Right ventricle myocardium inferior (tissue), 1 donor: ENCODE measurements at places on chromosomes 11 and 22.

GRCh38 chr11:128913806-128914205, 22.6 kb downstream of the KCNJ5 start:
- DNase-seq: no peak

DNA sequence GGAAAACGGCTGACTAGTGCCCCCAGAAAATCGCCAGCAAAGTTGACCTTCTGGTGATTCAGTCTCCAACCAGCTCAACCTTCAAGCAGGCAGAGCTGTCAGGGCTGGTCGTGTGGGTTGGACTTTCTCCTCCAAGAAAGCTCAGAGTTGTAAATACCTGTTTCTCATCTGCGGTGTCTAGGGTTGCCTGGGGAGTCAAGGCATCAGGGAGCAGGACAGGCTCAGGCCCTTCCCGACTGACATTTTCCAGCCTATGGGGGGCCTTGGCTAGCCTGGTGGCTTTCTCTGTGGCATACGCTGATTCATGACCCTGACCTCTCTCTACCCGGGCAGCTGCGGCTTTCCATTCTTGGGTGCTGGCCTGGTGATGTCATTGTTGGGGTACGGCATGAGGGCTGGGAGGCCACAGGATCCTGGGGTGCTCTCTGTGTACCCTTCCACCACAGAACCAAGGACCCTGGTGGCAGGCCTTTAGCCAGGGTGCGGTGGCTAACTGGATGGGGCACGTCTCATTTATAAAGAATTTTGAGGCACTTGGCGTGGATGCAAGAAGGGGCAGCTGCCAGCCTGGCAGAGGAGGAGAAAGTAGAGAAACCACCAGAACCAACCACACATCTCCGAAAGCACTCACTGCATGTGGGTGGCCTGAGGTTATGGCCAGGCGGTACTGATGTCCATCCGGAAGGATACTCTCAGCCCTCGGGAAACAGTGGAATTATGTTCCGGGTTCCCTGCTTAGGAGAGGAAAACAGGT, 64.9 kb downstream of the BCR start:
- no peak for DNase-seq

DNA sequence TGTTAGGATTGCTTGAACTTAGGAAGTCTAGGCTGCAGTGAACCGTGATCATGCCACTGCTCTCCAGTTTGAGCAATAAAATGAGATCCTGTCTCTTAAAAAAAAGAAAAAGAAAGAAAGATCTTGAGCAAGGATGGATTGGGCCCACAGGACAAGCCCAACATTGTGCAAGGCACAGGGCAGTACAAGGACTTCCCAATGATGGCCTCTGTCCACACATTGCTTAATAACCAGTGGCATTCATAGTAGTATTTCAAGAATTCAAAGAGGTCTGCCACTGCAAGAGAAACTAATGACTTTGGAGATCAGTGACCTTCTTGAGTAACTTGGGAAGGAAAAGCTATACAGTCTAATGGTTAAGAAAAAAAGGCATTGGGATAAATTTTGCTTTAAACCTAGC, 44.6 kb downstream of the SEZ6L start:
- DNase-seq: no peak

DNA sequence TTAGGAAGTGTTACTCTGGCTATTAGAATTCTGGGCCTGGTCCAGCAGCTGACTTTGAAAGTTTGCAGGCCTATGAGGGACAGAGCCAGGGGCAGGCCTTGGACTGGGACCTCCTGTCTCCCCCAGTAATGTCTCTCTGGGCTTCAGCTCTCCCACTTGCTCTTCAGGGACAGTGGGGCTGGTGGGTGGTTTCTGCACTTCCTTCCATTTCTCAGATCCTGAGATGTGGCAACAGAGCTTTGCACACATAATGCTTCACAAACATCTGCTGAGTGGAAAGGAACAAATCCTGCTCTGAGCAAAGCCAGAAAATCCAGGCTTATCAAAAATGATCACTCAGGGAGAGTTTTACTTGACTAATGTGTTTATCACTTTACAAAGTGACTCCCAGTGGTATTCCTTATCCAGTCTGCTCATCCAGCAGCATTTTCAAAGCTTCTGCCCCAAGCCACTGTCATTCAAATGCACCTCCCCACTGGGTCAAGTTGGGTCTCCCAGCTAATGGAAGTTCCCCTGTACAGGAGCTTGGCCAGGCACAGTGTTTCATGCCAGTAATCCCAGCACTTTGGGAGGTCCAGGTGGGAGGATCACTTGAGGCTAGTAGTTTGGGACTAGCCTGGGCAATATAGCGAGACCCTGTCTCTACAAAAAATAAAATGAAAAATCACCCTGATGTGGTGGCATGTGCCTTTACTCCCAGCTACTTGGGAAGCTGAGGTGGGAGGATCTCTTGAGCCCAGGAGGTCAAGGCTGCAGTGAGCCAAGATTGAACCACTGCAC, 13.5 kb upstream of the OSBP2 start:
- DNase-seq: no peak

DNA sequence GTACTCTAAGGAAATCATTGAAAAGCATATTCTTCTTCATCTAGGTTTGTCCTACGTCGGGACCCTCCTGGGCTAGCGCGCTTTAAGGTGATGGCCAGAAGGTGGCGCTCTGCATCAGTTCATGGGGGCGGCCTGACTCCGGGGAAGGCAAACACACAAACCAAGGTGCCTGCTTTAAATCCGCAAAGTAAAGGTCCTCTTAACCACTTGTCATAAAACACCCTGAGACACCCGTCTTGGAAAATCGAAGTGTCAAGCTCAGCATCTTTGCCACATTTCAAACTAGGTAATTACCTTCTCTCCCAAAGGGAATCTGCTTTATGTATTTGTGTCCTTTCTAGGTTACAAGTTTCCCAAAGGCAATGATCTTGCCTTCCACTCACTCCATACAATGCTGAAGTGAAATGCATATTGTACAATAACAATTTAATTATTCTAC, 33.9 kb downstream of the LMO2 start:
- peak; percentile 88 for DNase-seq

DNA sequence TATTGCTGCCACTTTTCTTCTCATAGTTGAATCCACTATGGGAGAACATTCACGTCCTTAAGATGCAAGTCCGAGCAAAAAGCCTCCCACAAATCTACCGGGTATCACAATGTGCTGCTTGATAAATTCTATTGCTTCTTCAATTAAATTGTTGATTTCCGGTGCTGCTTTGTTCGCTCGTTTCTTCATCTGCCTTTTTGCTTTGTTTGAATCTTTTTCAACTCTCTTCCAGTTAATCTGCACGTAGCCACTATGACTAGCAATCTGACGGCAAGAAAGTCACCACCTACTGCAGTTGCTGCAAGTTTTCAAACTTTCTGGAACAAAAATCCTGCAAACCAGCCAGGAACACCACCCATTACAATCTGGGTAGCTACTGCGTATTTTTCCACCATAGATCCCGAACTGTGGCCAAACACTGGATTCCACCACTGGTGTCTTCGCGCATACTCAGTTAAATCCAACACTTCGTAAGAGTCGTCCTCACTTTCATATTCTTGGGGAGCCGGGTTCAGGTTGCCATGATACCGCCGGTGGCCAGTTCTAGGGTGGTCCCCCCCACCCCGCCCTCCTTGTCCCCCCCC, 59.1 kb downstream of the CLMP start:
- DNase-seq: no peak

DNA sequence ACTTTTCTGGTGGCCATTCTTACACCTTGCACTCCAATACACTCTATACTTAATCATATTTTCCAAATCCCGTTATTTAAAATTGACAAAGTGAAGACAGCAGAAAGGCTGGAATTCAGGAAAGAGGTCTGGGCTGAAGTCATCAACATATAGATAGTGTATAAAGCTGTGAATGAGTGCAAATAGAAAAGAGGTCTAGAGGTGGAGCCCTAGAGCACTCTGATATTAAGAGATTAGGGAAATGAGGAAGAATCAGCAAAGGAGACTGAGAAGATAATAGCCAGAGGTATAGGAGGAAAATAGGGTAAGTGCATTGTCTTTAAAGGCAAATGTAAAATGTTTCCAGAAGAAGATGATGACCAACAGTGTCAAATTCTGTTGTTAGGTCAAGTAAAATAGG, 7.9 kb downstream of the CTR9 start:
- no peak for DNase-seq

GRCh38 chr11:86047275-86047991, 21.5 kb downstream of the PICALM start:
- no peak for DNase-seq

GRCh38 chr22:47592791-47593190, 830.3 kb downstream of the TBC1D22A start:
- no peak for DNase-seq

DNA sequence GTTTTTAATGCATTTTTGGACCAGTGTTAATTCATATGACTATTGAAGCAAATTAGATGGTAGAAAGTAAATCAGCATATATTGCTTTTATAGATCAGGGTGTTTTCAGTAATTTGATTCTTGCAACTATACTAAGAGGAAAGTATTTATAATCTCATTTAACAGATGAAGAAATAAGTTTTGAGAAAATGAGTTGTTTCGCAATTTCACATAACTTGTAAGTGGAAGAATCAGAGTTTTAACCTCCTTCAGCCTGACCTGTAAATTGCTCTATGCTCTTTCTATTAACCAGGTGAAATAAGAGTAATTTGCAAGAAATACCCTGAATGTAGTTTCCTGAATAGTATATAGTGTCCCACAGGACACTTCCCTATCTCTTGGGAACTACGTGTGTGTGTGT, 1106.8 kb upstream of the RAG2 start:
- no peak for DNase-seq

GRCh38 chr11:113533425-113533698, 58.2 kb upstream of the DRD2 start:
- DNase-seq: no peak

DNA sequence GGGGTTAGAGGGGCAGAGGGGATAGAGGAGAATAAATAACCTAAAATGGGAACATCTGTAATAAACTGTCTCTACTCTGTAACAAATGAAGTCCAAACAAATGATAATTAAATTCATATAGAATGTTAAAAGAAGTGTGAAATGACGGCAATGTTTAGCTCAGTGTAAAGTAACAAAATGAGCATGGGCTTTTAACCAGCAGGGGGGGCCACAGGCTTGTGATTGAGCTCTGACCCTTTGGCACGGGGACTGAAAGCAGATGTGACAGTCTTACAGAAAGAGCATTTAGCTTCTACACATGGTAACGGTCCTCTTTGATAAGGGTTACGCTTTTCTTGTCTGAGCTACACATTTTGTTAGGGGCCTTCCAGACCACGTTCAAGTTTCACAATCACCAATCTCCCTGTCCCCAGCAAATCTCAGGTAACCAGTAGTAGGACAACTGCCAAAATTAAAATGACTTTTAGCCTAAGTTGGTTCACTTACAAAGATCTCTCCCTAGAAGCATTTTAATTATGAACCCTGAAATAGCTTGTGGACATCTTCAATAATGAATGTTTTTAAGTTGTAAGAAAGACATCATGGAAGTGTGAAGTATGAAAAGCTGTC, 262.5 kb downstream of the DCDC1 start:
- peak; percentile 64 for DNase-seq

- no peak for DNase-seq
Observed at GRCh38 chr11:24267014-24267413, 229.8 kb upstream of the LUZP2 start.

GRCh38 chr11:46364056-46364455, 16.8 kb downstream of the DGKZ start:
- DNase-seq: no peak

DNA sequence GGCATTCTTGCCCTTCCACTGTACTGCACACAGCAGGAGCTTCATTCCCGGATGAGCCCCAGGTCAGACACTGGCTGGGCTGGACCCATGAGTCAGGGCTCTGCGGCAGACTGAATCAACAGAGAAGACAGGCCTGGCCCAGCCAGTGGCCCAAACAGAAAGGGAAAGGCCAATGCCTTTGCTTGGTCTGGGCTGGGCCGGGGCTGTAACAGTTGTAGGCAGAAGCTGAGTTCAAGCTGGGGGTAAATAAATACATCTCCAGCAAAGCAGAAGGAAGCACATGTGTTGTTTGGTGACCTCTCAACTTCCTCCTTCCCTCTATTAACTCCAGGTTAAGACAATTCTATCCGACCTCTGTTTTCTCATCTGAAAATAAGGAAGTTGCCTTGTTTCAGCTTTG, 1.8 kb upstream of the SMIM35 start:
- DNase-seq: peak; percentile 77
